Coronary artery (tissue), 2 donors: ENCODE measurements at places on chromosomes 11 and 22.

GRCh38 chr11:134662629-134663360 lies 250.8 kb upstream of the B3GAT1 start:
- DNase-seq = no peak

- DNase-seq = no peak
These were observed 43.2 kb downstream of the SLCO2B1 start for GRCh38 chr11:75194147-75194546.

- no peak for DNase-seq
These were observed 12.2 kb downstream of the RAB3IL1 start for GRCh38 chr11:61905067-61905696.

- no peak for DNase-seq
These were observed 882 bp downstream of the ANO1 start for GRCh38 chr11:70078781-70079616.

DNA sequence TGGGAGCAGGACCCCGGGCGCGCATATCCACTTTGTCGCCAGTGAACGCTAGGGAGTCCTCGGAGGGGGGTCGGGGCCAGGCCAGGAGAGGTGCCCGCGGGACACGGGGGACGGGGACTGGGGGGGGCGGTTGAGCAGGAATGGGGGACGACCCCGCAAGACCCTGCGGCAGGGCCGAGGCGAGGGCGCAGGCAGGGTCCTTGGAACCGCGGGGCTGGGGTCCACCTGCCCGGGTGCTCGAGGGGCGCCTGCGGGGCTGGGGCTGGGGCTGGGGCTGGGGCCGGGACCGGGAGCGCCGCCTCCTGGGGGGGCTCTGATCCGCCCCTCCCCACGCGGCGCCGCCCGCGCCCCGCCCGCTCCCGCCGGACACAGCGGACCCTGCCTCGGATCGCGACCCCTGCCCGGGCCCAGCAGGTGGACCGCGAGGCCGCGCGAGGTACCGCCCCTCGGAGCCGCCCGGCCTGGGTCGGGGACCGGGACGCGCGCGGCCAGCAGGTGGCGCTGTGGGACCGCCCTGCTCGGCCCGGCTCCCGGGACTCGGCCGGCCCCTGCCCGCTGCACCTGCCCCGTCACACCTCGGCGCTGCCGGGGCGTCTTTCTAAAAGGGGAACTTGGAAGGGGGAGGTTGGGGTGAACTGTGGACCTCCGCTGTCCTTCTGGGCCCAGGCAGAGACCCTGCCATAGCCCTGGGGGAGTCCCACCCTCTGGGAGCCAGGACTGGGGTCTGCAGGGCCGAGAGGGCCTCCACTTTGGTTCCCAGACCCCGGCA lies 11.0 kb downstream of the CRELD2 start:
- no peak for DNase-seq

GRCh38 chr22:32518848-32519247 lies 44.2 kb downstream of the FBXO7 start:
- DNase-seq = no peak
